ENCODE measurements at places on chromosomes 2 and 18.
A peak's percentile ranks its signal among the peaks of the same experiment; 100 is the strongest.

DNA sequence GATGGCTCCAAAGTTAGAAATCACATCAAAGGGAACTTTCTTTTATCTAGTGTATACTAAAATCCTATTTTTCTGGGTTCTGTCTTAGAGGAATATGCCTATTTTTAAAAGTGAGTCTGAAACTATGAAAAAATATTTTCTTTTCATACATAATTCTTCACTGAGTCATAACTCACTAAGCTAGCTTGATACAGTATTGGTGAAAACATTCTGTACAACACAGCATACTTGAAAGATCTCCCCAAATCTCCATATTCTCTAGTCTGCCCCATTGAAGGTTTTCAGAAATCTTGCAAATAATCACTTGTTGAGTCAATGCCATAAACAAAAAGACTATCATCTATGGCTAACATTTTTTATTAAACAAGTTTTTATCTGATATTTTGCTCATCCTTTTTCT, 44.5 kb downstream of the COL3A1 start:
- no peak for DNase-seq

GRCh38 chr2:73907840-73908452, 15.1 kb downstream of the ACTG2 start:
- peak; percentile 40 for DNase-seq

GRCh38 chr2:104857262-104858005, 3.5 kb downstream of the POU3F3 start:
- no peak for DNase-seq

GRCh38 chr2:74373221-74373676, 6.9 kb downstream of the DCTN1 start:
- no peak for DNase-seq
